Testis (tissue), 5 donors: ENCODE measurements at places on chromosomes 1 and 21. TPM values are rescaled to one million over a fixed set of nuclear protein-coding genes. Genes with fewer than 3 reads are reported as not detected.

- DNase-seq: no peak
Measured at GRCh38 chr1:78683079-78683478, 33.4 kb downstream of the IFI44 start.

GRCh38 chr1:74470251-74470650 is 42.2 kb downstream of the LRRC53 start:
- no peak for DNase-seq

Gene CDCA8
- total RNA-seq: 21.0 TPM

Gene FAM3B
- total RNA-seq: 4.9 TPM

Gene NLRP3
- total RNA-seq: 0.31 TPM
